ENCODE measurements at places on chromosomes 3 and 15. TPM values are rescaled to one million over a fixed set of nuclear protein-coding genes. Genes with fewer than 3 reads are reported as not detected.

Gene TTC23
- 22.1 TPM for total RNA-seq

Gene REC114
- total RNA-seq: not detected

Gene EXOG
- 11.5 TPM for total RNA-seq

Gene CTSH
- total RNA-seq: 5.7 TPM

Gene GOLGA8G
- total RNA-seq: not detected

Gene PLA2G4B
- 1.8 TPM for total RNA-seq

Gene MYRIP
- 0.07 TPM for total RNA-seq

GRCh38 chr15:37133602-37134001 is 33.3 kb upstream of the MEIS2 start:
- H3K4me3 ChIP-seq: no peak overlapping the region
- H3K27me3 ChIP-seq: peaks cover 6% of the 10 kb centered on the region

DNA sequence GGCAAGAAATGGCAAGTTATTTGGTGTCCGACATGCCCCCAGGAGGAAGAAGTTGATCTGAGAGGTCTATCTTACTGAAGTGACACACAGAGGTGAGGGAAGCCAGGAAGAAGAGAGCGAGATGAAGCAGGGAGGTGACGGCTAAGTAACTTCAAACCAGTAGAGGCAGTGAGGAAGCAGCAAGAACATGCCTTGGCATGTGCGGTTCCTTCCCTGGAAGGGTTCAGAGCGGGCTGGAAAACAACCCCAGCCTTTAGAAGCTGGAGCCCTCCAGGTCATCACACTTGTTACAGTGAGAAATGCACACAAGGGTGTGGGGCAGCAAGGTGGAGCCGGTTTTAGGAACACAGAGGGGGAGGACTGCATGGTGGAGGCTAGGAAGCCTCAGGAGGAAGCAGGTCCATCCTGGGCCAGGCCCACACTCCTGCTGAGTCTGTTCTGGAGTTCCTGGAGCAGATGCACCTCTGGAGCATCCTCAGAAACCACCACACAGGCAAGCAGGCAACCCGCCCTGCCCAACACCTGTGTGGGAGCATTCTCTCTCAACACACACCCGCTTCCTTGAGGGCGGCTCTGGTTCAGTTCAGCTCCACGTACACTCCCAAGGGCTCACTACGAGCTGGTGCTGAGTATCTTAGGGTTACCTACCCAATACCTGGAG is 47.1 kb downstream of the POC1A start:
- peaks cover 5% of the 10 kb centered on the region for H3K4me1 ChIP-seq
- no peaks in the 10 kb centered on the region for H3K27me3 ChIP-seq
- DNase-seq: no peak
- H3K36me3 ChIP-seq: no peaks in the 10 kb centered on the region
- no peak overlapping the region for H3K27ac ChIP-seq
- no peak overlapping the region for H3K4me3 ChIP-seq

GRCh38 chr3:170506556-170506955 is 79.3 kb downstream of the SLC7A14 start:
- H3K36me3 ChIP-seq: no peaks in the 10 kb centered on the region
- H3K27ac ChIP-seq: no peak overlapping the region
- no peaks in the 10 kb centered on the region for H3K4me1 ChIP-seq
- H3K27me3 ChIP-seq: no peaks in the 10 kb centered on the region
- no peak for DNase-seq

DNA sequence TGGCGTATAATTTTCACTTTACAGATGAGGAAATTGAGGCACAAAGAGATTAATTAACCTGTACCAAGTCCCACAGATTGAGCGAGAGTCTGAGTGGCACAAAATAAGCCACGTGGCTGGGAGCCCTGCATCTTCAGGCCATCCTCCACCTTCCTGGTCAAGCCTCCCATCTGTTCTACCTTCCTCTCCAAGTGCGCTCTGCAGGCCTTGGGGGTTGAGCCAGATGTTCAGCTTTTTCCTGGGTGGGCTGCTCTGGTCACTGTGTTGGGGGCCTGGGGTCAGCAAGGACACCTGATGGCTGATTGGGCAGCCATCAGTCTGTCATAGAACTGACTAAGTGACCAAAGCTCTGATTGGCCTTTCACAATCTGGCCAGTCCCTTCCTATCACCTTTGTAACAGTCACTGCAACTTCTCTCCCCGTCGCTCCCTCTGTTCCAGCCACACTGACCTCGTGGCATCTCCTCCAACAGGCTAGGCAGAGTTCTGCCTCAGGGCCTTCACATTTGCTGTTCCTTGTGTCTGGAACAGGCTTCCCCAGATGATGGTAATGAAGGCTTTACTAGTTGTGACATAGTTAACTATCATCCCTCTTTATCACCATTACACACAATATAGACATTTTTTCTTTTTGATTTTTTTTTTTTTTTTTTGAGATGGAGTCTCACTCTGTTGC is 46.8 kb downstream of the SCN5A start:
- H3K4me3 ChIP-seq: no peak overlapping the region
- H3K4me1 ChIP-seq: no peaks in the 10 kb centered on the region
- H3K27ac ChIP-seq: no peak overlapping the region
- no peaks in the 10 kb centered on the region for H3K27me3 ChIP-seq

DNA sequence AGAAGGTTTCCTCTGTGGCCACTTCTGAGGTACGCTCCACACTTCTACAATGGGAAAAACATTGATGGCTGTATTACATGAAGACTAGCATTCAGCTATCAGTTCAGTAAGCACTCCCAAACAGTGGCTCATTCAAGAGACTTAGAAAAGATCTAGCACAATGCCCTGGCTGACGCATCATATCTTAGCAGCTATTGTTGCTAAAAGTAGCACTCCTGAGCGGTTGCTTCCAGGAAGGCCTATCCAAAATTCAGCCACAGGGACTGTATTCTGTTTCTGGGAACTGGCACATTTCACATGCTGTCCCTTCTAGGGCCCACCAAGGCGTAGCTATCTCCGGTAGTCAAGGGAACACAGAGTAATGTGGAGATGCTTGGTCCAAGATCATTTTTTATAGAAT is 21.2 kb upstream of the SPRED1 start:
- DNase-seq: no peak
- no peak overlapping the region for H3K4me3 ChIP-seq
- H3K27ac ChIP-seq: no peak overlapping the region
- peaks cover 6% of the 10 kb centered on the region for H3K4me1 ChIP-seq
- no peaks in the 10 kb centered on the region for H3K27me3 ChIP-seq

DNA sequence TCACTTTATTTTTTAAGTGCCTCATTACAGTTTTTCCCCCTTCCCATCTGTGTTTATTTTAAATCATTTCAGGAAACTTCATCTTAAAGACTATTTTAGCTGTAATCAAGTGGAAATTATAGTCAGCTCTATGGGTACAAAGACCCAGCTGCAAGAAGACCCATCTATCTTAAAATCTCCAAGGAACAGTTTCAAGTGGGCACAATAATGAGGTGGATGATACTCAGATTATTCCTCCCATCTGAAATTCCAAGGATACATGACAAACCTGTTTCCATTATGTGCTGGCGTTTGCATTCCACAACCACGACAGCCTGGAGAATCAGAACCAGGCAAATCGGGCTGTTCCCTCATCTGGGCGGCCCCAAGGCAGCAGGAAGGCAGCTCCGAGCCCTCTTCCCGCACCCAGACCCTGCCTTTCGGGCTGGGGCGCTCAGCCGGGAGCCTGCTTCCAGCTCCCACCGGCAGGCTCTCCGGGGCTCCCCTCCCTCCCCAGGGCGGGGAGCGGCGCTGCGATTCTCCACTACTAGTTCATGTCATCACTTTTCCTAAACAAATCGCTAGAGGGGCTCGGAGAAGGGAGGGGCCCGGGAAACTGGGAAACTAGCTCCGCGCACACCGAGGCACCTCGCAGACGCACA is at the start of gene MGLL:
MGLL (minus strand) TSS at position 475 of the 641 bp plus-strand sequence; CDS start at position 278, 197 bp downstream.
- H3K27ac ChIP-seq: peak within 1 kb of the TSS; percentile 62
- H3K4me3 ChIP-seq: peak within 1 kb of the TSS; percentile 88
- no peaks in the 10 kb centered on the region for H3K27me3 ChIP-seq

- H3K36me3 ChIP-seq: no peaks in the 10 kb centered on the region
- H3K4me3 ChIP-seq: no peak overlapping the region
- peak; percentile 84 for DNase-seq
- H3K27ac ChIP-seq: no peak overlapping the region
- H3K27me3 ChIP-seq: no peaks in the 10 kb centered on the region
Measured at GRCh38 chr3:156307704-156308103, 187.3 kb downstream of the KCNAB1 start.

DNA sequence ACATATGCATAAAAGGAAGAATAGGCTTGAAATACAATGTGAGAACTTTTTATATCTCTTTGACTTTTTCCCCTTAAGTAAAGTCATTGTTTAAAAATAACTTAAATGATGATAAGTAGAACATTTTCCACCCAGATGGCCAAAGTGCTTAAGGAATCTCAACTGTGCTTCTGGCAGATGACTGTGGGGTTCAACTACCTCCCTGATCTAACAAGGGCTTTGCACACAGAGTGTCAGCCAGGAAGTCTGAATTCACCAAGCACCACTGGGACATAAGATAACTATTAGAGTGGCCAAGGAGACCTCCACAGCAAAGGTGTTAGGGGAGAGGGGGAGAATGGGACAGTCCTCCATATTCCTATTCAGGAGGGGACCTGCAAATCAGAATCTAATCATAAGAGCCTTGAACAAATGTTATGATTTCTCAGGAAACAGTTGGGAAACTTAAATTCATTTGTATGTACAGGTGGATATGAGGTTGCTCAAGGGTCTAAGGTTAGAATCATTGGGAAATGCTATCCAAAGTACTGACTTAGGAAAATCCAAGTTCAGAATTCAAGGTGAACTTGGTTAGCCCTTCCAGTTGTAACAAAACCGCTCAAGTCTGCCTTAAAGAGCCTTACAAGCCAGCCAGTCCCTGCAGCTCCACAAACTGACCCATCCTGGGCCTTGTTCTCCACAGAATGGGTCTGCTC is at the start of gene FETUB:
FETUB (plus strand) TSS at position 622 of the 695 bp plus-strand sequence; CDS start at position 684, 62 bp downstream.
- H3K4me3 ChIP-seq: no peak within 1 kb of the TSS
- H3K27ac ChIP-seq: no peak within 1 kb of the TSS
- peaks cover 2% of the 10 kb centered on the region for H3K27me3 ChIP-seq
- no peak for DNase-seq

- H3K4me3 ChIP-seq: no peak overlapping the region
- DNase-seq: no peak
- peaks cover 45% of the 10 kb centered on the region for H3K4me1 ChIP-seq
Measured at GRCh38 chr3:14413381-14414071, 11.1 kb downstream of the SLC6A6 start.

GRCh38 chr3:109050591-109051167 is 67.3 kb downstream of the MORC1 start:
- H3K36me3 ChIP-seq: no peaks in the 10 kb centered on the region
- no peak overlapping the region for H3K4me3 ChIP-seq
- H3K27me3 ChIP-seq: no peaks in the 10 kb centered on the region
- H3K27ac ChIP-seq: no peak overlapping the region

GRCh38 chr3:71175691-71176365 is 407.7 kb downstream of the FOXP1 start:
- DNase-seq: peak; percentile 41
- H3K4me1 ChIP-seq: peaks cover 23% of the 10 kb centered on the region
- H3K36me3 ChIP-seq: no peaks in the 10 kb centered on the region
- H3K27ac ChIP-seq: no peak overlapping the region
- no peak overlapping the region for H3K4me3 ChIP-seq

- H3K27me3 ChIP-seq: no peaks in the 10 kb centered on the region
- no peaks in the 10 kb centered on the region for H3K36me3 ChIP-seq
Measured at GRCh38 chr3:181917027-181917426, 205.3 kb downstream of the SOX2 start.

GRCh38 chr15:47806008-47806407 is 88.7 kb downstream of the SEMA6D start:
- no peaks in the 10 kb centered on the region for H3K36me3 ChIP-seq
- no peaks in the 10 kb centered on the region for H3K27me3 ChIP-seq
- no peak overlapping the region for H3K4me3 ChIP-seq
- DNase-seq: no peak
- H3K27ac ChIP-seq: no peak overlapping the region

- H3K4me1 ChIP-seq: no peaks in the 10 kb centered on the region
- no peaks in the 10 kb centered on the region for H3K27me3 ChIP-seq
- no peak overlapping the region for H3K27ac ChIP-seq
- no peak overlapping the region for H3K4me3 ChIP-seq
- H3K36me3 ChIP-seq: no peaks in the 10 kb centered on the region
Measured at GRCh38 chr3:49593041-49593440, 38.8 kb downstream of the BSN start.

DNA sequence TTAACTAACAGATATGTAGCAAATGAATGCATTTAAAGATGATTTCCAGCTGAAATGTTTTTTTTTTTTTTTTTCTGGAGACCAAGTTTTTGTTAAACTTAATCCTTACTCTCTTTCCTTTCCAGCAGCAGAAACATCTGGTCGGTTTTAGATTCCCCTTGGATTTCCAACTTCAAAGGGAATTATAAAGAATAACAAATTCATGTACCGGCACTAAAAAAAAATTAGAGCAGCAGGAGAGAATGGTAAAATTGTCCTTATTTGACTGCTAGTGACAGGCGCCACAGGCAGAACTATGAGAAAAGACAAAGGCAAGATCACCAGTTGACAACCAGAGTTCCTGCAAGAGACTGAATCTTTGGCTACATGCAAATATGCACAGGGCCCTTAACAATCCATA is 393.3 kb downstream of the TIGIT start:
- H3K4me1 ChIP-seq: peaks cover 5% of the 10 kb centered on the region
- no peak overlapping the region for H3K4me3 ChIP-seq
- no peaks in the 10 kb centered on the region for H3K27me3 ChIP-seq
- no peak overlapping the region for H3K27ac ChIP-seq
- no peak for DNase-seq
- H3K36me3 ChIP-seq: no peaks in the 10 kb centered on the region

Measured in astrocyte (in vitro differentiated cells and primary cell).